RCC 7860 (cell line): ENCODE measurements at places on chromosomes 16 and 17.
A peak's percentile ranks its signal among the peaks of the same experiment; 100 is the strongest.

GRCh38 chr16:4261557-4262172 is 11.2 kb downstream of the TFAP4 start:
- DNase-seq = no peak

DNA sequence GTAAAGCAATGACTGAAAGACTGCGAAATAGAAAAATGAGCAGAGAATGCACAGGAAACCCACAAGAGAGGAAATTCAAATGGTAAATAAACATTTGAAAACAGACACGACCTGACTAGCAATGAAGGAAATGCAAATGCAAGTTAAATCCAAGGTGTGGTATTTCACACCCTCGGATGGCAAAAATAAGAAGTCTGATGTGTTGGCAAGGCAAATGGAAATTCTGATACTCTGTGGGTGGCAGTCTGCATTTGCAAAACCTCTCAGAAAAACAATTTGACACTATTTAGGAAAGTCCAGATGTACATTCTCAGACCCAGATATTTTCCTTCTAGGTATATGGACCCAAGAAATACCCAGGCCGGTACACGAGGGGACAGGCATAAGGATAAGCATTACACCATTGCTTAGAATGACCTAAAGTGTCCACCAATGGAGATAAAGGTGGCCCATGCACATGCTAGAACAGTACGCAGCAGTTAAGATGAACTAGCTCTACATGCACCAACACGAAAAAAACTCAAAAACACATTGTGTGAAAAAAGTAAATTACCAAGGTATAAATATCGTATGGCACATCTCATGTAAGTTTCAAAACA is 116.7 kb downstream of the GAS7 start:
- no peak for DNase-seq

DNA sequence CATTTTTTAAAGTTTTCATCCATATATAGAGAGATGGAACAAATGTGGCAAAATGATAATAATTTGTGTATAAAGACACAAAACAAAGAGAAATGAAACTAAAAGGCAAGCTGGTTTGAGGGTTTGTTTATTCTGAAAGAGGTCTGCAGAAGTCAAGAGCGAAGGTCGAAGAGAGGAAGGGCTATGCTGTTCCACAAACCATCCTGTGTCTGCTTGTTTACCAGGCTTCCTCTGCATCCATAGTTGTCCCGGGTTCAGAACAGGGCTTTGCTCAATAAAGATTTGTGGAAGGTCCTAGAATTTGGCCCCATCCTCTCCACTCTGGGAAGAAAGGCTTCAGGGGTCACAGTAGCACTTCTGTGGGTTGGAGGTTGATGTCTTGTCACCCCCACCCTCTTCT is 2.4 kb upstream of the MARVELD3 start:
- DNase-seq = no peak

GRCh38 chr16:30078744-30079143 is 3.0 kb downstream of the PPP4C start:
- no peak for DNase-seq

- DNase-seq = no peak
Observed at GRCh38 chr16:89476379-89476778, 14.0 kb downstream of the ANKRD11 start.

GRCh38 chr17:50952889-50953288 is 86.7 kb upstream of the TOB1 start:
- no peak for DNase-seq

- peak; percentile 33 for DNase-seq
Observed at GRCh38 chr16:30786936-30787612, at the start of gene ZNF629. Gene ZNF629 (minus strand): TSS chr16:30787205. CDS start chr16:30784482, 2,723 bp downstream.
